ENCODE measurements at places on chromosomes 7 and 10.
A peak's percentile ranks its signal among the peaks of the same experiment; 100 is the strongest.

DNA sequence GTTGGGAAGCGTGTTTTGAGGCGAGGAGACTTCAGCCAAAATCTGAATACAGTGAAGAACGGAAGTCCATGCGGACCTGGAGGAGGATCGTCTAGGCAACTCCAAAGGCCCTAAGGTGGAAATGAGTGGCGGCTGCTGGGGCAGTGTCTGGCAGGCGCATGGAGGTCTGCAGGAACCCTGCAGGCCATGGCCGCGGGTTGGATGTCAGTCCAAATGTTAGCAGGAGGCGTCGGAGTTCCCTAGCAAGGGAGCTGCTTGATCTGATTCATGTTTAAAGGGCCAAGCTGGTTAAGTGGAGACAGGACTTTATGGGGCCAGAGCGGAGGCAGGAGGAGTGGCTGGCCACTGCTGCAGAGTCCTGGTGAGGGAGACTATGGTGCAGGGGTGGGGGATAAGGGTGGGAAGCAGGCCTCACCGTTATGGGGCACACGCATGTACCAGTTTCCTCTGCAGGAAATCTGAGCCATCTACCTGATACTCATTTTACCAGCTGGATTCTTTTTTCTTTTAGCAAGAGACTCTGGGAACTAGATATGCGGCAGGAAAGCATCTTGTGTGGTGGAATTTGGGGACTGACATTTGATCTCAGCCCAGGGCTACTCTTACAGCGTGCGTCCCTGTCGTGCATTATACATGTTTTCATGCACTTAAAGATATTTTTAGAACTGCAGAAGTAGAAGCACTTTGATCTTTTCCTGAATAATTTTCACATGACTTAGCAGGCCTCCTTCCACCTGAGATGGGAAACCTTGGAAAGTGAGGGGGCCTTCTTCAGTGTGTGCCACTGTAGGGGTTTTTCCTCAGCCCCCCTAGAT is 6.6 kb upstream of the REPIN1 start:
- DNase-seq = no peak

DNA sequence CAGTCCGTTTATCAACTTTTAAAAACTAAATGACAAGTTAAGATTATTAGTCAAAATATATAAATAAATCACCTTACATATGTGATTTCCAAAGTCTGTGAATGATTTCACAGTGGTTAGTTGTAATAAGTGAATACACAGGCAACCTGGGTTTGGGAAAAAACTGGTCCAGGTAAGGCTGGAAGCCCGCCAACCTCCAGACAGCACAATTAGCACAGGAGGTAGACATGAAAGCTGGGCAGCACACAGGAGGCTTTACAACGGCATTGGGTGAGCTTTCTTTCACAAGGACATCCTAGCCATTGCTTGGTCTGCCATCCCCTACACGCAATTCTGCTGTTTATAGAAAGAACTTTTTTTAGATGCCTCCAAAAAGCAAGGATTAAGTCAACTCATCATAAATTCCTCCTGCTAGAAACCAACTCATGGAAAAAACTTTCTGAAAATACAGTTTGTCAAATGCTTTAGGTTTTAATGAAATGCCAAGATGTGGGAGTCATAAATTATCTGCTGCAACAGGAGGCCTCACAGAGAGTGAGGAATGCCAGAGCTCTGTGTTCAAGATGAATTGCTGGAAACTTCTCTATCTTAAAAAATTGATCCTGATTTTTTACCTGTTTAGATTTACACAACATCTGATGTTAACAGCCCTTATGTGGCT is 346.8 kb upstream of the NFE2L3 start:
- DNase-seq = no peak

- no peak for DNase-seq
Measured at GRCh38 chr7:134699021-134699818, 52.6 kb downstream of the BPGM start.

DNA sequence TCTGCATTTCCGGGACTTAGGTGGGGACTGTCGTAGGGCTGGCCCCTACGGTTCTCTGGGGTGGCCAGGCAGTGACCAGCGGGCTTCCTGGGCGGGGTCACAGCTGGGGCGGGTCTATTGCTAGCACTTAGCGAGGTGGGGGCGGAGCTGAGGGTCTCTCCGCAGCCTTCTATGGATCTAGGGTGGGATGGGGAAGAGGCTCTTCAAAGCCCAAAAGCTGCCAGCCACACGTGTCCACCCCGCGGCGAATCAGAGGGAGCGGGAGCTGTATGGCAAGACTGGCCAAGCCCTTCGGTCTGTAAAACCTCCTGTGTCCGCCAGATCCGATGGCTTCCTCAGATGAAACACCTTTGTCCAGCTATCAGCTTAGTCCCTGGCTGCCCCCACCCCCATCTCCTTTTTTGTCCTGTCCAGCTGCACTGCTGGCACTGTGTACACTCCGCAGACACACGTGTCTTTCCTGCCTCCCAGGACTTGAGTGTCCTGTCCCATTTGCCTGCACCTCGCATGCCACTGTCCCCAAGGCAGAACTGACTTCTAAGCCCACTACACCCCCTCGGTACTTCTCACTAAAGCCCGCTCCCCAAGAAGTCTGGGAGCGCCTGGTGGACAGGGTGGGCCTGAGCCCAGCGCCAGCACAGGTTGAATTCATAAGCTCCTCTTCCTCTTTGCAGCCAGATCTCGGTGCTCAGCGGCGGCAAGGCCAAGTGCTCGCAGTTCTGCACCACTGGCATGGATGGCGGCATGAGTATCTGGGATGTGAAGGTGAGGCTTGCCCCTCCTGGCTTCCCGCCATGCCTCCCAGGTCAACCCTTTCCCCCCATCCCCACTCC is 14.8 kb downstream of the PDAP1 start:
- no peak for DNase-seq

- peak; percentile 60 for DNase-seq
Measured at GRCh38 chr10:43304687-43305333, 37.9 kb upstream of the RASGEF1A start.

DNA sequence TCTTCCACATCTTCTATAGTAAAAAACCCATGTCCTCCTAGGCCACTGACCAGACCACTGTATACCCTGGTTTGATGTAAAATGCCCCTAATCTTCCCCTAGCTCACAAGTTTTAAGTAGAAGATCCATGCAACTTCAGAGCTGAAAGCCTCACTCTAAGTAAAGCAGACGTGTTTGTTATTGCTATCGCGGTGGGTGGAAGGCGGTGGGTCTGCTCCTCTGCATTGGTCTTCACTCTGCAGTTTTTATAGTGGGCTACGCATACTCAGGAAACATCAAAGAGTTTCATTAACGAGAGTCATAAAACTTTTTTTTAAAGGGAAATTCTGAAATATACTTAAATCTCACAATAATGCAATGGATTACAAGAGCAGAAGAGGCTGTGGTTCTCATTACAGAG is 91.7 kb downstream of the ATE1 start:
- no peak for DNase-seq

- no peak for DNase-seq
Measured at GRCh38 chr10:32929634-32930033, 28.4 kb downstream of the ITGB1 start.

- no peak for DNase-seq
Measured at GRCh38 chr7:10156972-10157371, 816.7 kb upstream of the PHF14 start.

DNA sequence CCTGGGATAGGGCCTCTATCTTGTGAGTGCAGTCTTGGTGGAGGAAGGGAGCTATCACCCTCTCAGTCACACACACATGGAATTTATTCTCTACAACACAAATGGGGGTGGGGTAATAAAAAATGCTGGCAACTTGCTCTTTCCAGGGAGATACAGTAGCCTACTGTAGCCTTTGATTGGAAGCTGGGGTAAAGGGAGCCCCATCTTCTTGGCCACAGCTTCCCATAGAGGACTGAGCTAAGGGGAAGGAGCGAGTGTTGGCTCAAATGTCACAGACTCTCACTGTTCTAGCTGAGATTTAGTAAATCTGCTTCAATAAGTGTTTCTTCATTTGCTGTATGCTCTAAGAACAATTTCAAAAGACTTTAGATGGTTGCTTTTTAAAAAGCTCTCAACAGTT is 222.2 kb upstream of the CXCL12 start:
- no peak for DNase-seq

- no peak for DNase-seq
Measured at GRCh38 chr10:124648131-124648475, 96.1 kb downstream of the FAM53B start.

GRCh38 chr10:62205750-62206399 is 62.8 kb downstream of the RTKN2 start:
- no peak for DNase-seq

- peak; percentile 62 for DNase-seq
Measured at GRCh38 chr7:8724080-8724718, 290.8 kb downstream of the NXPH1 start.

GRCh38 chr7:98223898-98224700 is 12.9 kb downstream of the BHLHA15 start:
- DNase-seq = no peak

GRCh38 chr10:22962817-22963216 is 35.0 kb downstream of the ARMC3 start:
- no peak for DNase-seq

GRCh38 chr7:111864291-111864976 is 302.1 kb upstream of the IMMP2L start:
- no peak for DNase-seq

GRCh38 chr7:28315565-28316410 is 96.5 kb upstream of the CREB5 start:
- no peak for DNase-seq

DNA sequence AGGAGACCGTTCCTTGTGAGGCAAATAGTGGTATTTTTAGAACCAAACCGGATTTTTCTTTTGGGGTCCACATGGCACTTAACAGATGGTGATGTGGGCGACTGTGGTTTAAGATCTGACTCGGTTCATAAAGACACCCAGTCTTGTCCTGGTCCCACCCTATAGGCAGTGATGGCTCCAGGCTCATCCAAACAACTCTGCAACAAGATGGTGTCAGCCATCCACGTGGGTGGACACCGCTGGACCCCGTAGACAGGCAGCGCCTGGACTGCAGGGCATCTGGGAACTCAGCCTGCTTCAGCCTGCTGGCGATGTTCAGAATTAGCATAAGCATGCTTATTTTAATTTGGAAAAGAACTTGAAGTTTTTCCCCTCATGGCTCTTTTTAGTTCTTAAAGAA is 258.4 kb upstream of the FZD1 start:
- DNase-seq = peak; percentile 15

Data from Ammon's horn (tissue), 1 donor.